ENCODE measurements at places on chromosomes 2 and 18.

- no peak for DNase-seq
These were observed 35.5 kb upstream of the YWHAQ start for GRCh38 chr2:9666306-9666705.

GRCh38 chr2:174681099-174682006 lies 82.9 kb downstream of the CHRNA1 start:
- peak; percentile 24 for DNase-seq

GRCh38 chr2:197908990-197909776 lies 104.8 kb downstream of the PLCL1 start:
- DNase-seq = no peak

- no peak for DNase-seq
These were observed 447.7 kb downstream of the SOX11 start for GRCh38 chr2:6139916-6140315.

DNA sequence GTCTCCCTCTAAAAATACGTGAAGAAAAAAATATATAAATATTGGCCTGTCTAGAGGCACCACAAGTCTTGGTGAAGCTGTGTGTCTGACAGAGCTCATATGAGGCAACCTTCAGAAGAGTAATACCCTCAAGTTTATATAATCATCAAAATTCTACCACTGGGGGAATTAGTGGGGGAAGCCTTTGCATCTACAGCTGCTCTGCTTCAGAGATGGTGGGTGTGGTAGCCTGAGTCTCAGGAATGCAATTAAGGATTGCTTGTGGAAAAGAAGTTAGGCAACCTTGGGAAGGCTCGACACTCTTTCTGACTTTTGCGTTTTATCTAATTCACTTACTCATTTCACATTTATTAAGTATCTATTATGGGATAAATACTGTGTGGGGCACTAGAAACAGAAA lies 17.4 kb downstream of the TPGS2 start:
- DNase-seq = no peak

GRCh38 chr18:34220081-34220815 lies 4.5 kb downstream of the NOL4 start:
- DNase-seq = peak; percentile 52

- DNase-seq = no peak
These were observed 108.9 kb upstream of the ACAA2 start for GRCh38 chr18:49922228-49922627.

GRCh38 chr2:1486670-1487069 lies 73.4 kb downstream of the TPO start:
- no peak for DNase-seq

DNA sequence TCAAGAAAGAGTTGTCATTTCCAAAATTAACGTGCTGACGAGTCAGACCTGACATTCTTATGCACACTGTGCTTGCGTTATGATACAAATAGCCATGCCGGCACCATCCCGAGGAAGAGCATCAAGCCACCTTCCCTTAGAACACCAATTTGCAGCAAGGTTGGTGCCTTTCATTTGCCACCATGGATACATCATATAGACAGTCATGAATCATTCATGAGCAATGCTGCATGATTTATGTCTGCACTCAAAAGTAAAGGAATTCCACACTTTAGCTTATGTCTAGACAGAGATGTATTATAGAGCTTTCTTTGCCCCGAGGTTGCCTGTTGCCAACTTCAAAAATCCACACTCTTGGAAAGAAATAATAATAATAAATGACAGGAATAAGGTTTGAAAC lies 166.9 kb downstream of the VWC2L start:
- peak; percentile 79 for DNase-seq

DNA sequence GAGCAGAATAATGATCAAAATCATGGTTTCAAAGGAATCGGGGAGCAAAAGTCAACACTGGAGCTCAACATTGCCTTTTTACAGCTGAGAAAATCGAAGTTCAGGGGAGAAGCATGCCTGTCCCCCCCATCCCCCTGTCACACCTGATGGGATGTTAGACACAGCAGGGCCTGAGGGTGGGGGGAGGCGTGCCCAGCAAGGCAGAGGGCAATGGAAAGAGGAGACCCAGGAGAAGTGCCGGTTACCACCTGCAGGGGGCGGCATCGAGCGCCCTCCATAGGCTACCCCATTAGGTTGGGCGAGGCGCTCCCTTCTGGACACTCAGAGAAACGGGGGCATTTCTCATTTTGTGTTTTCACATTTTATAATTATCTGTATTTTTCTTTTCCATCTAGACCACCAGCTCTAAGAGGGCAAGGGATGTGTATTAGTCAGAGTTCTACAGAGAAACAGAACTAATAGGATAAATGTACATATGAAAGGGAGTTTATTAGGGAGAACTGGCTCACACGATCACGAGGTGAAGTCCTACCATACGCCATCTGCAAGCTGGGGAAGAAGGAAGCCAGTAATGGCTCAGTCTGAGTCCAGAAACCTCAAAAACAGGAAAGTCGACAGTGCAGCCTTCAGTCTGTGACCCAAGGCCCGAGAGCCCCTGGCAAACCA lies 271.3 kb downstream of the LRATD1 start:
- no peak for DNase-seq

DNA sequence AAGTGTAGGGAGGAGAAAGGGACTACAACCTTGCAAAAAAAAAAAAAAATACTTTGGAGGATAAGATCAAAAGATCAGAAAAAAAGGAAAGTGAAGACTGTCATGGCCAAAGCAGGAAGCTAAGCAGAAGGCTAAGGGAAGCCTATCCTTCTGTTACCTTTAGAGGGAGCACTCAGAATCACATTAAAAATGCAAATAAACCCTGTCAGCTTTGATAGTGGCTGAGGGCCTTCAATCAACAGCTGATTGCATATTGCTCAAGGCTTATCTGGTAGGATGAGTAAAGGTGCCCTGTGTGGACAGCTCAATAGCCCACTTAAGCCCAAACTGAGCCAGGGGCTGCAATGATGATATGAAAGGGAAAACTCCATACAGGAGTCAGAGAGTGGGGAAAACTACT lies 1021.2 kb downstream of the LRP1B start:
- DNase-seq = no peak

DNA sequence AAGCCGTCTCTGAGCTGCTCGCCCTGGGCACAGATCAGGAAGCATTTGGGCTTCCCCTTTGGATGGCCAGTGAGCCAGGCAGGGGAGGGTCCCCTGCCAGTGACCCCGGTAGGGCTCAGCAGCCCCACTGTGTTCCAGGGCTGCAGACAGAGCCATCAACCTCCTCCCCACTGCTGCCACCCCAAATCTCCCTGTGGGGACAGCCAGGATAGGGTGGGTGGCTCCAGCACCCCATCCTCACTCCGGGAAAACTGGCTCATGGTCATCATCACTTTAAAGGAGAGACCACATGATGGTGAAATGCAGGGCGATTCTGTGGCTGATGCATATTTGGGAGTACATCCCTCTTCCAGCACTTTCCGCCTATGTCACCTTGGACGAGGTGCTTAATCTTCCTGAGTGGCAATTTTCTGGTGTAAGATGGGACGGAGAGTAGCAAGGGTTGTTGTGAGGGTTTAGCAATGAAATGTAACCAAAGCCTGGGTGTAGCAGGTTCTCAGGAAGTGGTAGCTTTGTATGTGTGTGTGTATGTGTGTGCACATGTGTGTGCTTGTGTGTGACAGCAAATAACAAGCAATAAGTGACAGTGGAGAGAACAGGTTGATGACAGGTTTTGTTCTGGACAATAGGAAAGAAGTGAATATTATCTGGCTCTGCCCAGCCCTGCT lies 61.8 kb downstream of the ACAA2 start:
- no peak for DNase-seq

GRCh38 chr2:220628252-220628651 lies 943.9 kb downstream of the EPHA4 start:
- no peak for DNase-seq

DNA sequence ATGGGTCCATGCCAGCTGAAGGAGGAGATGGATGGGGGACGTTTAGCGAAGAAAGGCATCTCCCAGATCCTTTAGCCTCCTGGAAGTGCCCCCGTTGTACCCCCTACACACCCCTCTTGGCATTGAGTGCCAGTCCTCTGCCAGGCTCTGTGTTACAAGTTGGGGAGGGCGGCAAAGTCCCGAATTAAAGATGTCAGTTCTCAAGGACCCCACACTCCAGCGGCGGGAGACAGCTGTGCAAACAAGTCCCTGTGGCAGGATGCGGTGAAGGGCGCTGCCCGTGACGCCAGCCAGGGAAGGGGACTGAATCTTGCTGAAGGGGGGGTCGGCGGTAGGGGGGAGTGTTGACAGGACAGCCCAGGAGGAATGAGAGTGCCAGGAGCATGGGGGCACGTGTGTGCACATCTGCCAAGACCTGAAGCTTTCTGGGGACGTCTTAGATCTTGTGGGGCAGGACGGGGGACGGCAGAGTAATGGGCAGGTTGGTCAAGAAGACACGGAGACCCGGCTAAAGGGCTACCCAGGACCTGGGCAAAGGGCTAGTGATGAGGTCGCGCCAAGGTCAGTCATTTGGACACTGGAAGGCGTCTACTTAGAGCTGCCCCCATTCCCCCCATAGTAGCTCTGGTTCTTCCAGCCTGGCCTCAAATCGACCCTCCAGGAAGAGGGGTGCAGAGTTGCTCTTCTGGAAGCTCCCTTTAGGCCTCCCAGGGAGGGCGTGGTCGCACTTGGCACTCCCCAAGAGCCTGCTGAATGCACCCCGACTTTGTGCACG lies 2.8 kb upstream of the CTDSP1 start:
- DNase-seq = no peak

DNA sequence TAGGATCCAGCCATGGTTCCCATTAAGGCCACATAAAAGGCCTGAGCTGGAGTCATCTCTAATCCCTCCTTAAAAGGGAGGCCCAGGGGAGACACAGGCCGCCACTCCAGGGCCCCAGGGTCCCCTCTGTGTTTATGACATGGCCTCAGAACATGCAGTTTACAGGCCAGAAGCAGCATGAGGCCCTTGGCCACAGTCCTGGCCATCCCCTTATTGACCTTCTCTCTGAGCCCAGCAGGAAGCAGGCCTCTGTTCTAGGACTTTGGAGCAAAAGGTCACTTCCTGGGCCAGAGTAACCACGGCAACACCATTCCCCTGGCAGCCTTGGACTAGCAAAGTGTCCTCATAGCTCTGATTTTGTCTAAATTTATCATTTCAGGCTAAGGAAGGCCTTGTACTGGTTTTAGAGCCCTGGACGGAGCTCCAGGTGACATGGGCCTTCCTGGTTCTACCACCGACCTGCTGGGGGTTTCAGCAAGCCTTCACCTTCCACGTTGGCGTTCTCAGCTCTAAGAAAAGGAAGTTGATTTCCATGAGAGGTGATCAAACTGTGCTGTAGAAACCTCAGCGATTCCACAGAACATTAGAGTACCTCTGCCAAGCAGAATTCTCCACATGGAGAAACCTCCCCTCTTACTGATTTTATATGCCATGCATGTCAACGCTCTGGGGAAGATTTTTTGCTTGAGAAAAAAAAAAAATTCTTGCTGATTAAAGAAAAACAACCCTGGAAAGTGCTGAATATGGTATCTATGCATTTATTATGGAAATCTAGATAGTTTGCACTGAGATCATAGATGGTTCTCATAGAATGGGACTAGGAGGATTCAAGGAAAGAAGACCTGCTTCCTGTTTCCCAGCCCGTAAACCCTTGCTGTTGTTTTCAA lies 53.7 kb downstream of the HS1BP3 start:
- DNase-seq = no peak

DNA sequence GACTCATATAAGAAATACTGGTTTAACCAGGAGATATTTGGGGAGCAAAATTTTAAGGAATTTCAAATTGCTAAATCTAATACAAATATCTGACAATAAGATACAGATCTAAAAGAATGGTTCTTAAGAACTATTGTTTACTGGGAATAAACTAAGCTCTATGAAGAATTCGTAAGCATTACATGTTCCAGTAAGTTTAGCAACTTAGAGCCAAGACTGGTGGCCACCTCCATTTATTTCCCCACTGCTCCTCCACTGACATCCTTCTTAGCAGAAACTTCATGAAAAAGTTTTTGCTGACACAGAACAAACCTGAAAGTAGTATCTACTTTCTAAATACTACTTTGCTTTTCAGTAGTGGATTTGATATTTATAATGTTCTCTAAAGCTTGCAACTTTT lies 83.0 kb downstream of the ACSL3 start:
- no peak for DNase-seq

GRCh38 chr2:82790206-82791021 lies 1668.7 kb downstream of the SUCLG1 start:
- DNase-seq = no peak

- peak; percentile 43 for DNase-seq
These were observed 105.7 kb downstream of the USP40 start for GRCh38 chr2:233460726-233461441.

- no peak for DNase-seq
These were observed 7.4 kb downstream of the SMAD7 start for GRCh38 chr18:48943333-48943732.

GRCh38 chr2:218829868-218830451 lies 1.6 kb downstream of the PRKAG3 start:
- peak; percentile 30 for DNase-seq

DNA sequence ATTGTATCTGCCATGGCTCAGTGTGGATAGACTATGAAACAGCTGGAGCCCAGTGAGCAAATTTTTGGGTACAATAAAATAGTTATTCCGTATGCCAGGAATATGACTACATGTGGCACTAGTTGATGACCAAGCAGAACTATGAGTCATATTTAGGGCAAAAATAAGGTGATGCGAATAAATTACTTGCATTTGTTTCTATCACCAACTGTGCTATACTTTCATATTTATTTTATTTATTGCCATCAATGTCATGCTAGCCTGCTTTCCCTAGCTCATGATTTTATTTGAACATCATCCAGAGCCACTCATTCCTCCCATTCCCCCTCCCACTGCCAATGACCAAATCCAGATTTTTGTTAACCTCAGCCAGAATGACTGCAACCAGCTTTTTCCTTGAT lies 13.3 kb upstream of the FAP start:
- no peak for DNase-seq

DNA sequence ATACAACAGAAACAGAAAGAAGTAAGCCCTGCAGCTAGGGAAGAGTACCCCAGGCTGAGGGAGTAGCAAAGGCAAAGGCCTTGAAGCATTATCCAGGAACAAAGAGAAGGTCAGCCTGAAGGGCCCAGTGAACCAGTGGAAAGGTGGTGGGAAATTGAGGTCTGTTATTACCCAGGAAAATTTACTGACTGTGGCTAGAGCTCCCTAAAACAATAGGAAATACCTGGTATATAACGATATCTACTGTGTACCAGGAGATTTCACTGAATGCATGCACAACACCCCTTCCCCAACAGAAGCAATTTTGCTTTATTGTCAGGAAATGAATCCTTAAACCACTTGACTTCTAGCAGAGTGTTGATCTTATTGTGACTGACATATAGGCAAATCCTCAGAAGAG lies 365.3 kb downstream of the ERBB4 start:
- no peak for DNase-seq

DNA sequence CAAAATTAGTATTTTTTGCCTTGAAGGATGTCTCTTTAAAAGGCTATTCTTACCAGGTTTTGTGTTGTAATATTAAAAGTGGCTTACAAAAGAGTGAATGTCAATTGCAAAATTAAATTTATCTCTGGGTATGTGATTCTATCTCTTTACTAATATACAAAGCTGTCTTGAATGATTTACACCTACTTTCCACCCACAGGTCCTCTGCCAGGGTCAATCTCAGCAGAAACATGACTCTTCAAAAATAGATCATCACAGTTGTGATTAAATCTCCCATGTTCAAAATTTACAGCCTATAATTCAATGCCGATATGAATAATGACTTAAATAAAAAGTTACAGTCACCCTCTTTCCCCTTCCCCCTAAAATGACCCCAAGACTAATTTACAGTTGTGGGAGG lies 78.8 kb downstream of the SLC8A1 start:
- no peak for DNase-seq

- peak; percentile 65 for DNase-seq
These were observed 3.1 kb downstream of the PAIP2B start for GRCh38 chr2:71223767-71224333.

GRCh38 chr2:120543899-120544298 lies 191.8 kb upstream of the GLI2 start:
- peak; percentile 46 for DNase-seq

Data from brain (organoid and tissue), 16 donors.